ENCODE measurements at places on chromosomes 12 and 14.

GRCh38 chr14:58119381-58119780 is 32.6 kb downstream of the ARMH4 start:
- no peaks in the 10 kb centered on the region for H3K27me3 ChIP-seq
- DNase-seq, result no peak
- H3K36me3 ChIP-seq, result no peaks in the 10 kb centered on the region
- H3K4me3 ChIP-seq, result no peak overlapping the region

DNA sequence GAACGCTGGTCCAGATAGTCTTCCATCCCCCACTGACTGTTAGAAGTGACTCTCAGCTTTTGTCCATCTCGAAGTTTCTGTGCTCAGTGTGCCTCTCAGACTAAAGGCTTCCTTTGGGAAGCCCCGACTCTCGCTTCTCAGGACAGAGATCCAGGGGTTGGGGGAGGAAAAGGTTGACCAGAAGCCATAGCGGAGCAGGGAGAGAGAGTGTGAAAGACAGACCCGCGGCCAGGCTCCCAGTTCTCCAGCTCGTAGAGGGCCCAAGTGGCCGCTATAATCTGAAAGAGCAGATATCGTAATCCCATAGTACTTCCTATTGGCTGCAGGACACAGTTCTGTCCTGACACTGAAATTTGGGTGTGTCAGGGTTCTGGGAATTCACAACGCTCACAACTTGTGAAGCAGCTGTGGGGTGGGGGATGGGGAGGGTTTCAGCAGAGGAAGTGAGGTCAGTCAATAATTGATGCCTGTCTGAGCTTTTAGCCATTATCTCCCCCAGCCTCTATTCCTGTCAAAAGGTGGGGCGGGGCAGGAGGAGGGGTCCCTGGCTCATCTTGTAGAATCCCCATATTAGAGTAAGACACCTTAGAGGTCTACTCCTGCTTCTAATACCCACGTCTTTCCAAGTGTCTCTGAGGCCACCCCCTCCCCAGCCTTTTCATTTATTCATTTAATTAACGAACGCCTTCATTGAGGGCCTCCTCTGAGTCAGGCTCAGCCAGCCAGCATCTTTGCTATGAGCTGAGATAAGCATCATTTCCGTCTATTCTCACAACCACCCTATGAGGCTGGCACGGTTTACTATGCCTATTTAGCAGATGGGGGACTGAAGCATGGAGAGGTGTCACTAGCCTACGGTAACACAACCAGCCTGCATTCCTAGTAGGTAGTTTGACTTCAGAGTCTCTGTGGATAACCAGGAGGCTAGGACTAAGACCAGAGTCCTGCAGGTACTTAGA is 1.6 kb upstream of the ACVRL1 start:
- H3K36me3 ChIP-seq, result no peaks in the 10 kb centered on the region
- H3K27me3 ChIP-seq, result peaks cover 9% of the 10 kb centered on the region
- no peaks in the 10 kb centered on the region for H3K4me1 ChIP-seq
- DNase-seq, result peak; percentile 84
- peak overlapping the region; percentile 70 for H3K4me3 ChIP-seq

GRCh38 chr14:90398315-90398839 is 1.5 kb downstream of the CALM1 start:
- DNase-seq, result peak; percentile 64
- peak overlapping the region; percentile 87 for H3K4me3 ChIP-seq
- peak overlapping the region; percentile 92 for H3K27ac ChIP-seq
- H3K36me3 ChIP-seq, result peaks cover 39% of the 10 kb centered on the region
- peaks cover 44% of the 10 kb centered on the region for H3K4me1 ChIP-seq

DNA sequence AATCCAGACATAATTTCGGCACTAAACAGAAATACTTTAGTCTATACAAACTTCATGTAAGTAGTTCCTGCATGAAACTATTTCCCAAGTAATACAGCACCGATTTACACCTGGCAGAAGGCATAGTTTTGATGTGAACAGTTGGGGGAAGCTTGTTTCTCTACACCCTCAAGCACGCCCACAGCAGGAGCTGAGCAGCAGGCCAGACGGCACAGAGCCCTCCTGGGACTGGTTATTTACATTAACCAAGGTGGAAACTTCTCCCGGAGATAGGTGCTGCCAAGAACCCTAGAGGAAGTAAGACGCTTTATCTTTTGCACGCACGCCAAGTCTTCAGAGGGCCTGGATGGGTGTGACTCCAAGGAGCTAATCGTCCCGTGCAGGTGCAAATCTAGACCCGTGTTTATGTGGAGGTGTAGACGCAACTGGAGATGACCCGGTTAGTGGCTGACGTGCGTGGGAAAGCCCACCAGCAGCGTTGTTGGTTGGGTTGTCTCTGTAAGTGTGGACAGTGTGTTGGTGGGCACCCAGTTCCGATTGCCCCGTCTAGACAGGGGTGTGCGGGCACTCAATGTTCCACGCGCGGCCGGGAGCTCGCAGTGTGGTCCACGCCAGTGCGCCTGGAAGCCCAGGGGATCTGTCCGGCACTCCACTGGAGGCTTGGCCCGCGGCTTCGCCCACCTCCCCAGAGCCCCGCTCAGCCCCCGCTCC is 767 bp upstream of the TCP11L2 start:
- H3K36me3 ChIP-seq, result no peaks in the 10 kb centered on the region
- peaks cover 62% of the 10 kb centered on the region for H3K4me1 ChIP-seq
- peak overlapping the region; percentile 86 for H3K4me3 ChIP-seq
- H3K27me3 ChIP-seq, result no peaks in the 10 kb centered on the region
